Psoas muscle (tissue), 8 donors: ENCODE measurements at places on chromosomes 5 and 9.

GRCh38 chr5:41403846-41404245, 106.6 kb downstream of the PLCXD3 start:
- DNase-seq: no peak

GRCh38 chr9:134272302-134273023, 53.8 kb upstream of the RXRA start:
- no peak for DNase-seq

GRCh38 chr5:170557314-170557713, 53.5 kb downstream of the KCNIP1 start:
- DNase-seq: no peak

DNA sequence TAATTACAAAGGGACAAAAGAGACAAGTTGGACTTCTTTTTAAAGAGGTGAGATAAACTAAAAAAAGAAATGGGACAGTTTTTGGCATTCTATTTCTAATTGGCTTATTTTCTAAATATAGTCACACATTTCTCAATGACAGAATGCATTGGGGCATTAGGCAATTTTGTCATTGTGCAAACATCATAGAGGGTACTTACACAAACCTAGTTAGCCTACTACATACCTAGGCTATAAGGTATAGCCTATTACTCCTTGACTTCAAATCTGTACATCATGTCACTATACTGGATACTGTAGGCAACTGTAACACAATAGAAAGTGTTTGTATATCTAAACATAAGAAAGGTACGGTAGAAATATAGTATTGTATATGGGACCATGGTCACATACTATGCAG, 56.1 kb downstream of the LSM11 start:
- no peak for DNase-seq

DNA sequence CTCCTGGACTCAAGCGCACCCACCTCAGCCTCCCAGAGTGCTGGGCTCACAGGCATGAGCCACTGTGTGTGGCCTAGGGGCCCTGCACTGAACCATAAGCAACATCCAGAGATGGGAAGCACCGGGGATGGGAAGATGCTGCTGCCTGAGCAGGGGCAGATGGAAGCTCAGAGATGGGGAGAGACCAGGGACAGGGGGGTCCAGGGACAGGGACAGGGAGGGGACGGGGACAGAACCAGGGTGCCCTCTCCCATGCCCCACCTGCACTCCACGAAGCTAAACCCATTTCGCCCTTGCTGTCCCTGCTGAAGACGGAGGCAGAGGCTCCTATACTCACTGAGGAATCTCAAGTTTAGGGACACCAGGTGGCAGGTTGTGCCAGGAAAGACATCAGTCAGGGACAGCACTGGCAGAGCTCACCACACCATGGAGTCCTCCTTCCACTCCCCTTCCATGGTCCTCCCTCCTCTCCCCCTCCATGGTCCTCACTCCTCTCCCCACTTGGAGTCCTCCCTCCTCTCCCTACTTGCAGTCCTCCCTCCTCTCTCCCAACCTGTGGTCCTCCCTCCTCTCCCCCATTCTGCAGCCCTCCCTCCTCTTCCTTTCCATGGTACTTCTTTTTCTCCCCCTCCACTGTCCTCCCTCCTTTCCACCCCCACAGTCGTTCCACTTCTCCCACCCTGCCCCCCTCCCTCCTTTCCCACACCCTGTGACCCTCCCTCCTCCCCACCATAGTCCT, 45.5 kb upstream of the LRRC14B start:
- DNase-seq: no peak

- DNase-seq: no peak
Observed at GRCh38 chr5:180832638-180833068, 28.4 kb downstream of the ZFP62 start.
